ENCODE measurements at places on chromosomes 2 and 18. TPM values are rescaled to one million over a fixed set of nuclear protein-coding genes. Genes with fewer than 3 reads are reported as not detected.

Gene CNTNAP5
- total RNA-seq = not detected

Gene ANKRD53
- total RNA-seq = 0.34 TPM

Gene PRLH
- total RNA-seq = not detected

Gene RTP5
- 0.12 TPM for total RNA-seq

Gene NEU2
- not detected for total RNA-seq

Gene OSR1
- not detected for total RNA-seq

Gene HOXD4
- total RNA-seq = not detected

Gene SFXN5
- total RNA-seq = 7.0 TPM

Gene MRO
- total RNA-seq = not detected

Gene ANKRD30B
- total RNA-seq = not detected

Gene SLC4A5
- total RNA-seq = 10.5 TPM

Gene CYBRD1
- 0.44 TPM for total RNA-seq

Gene TMEM247
- not detected for total RNA-seq

Gene CPLX4
- not detected for total RNA-seq

Gene PIGN
- total RNA-seq = 18.1 TPM

Gene CFAP65
- total RNA-seq = not detected

Gene ST6GAL2
- total RNA-seq = 0.17 TPM

Gene TUBA4B
- not detected for total RNA-seq

Gene IL36B
- not detected for total RNA-seq

Gene DSG1
- not detected for total RNA-seq

Gene GPR155
- total RNA-seq = 14.0 TPM

Gene GDF7
- 0.16 TPM for total RNA-seq

Gene C1QL2
- total RNA-seq = not detected

Gene ITSN2
- 95.5 TPM for total RNA-seq

Gene ACKR3
- 1.3 TPM for total RNA-seq

Gene FAM110C
- total RNA-seq = 0.22 TPM

Gene COL4A4
- 0.23 TPM for total RNA-seq

Gene UGT1A9
- not detected for total RNA-seq

Gene OTX1
- total RNA-seq = not detected

Gene SMC6
- total RNA-seq = 14.1 TPM
